ENCODE measurements at places on chromosomes 1 and 21. TPM values are rescaled to one million over a fixed set of nuclear protein-coding genes. Genes with fewer than 3 reads are reported as not detected.

DNA sequence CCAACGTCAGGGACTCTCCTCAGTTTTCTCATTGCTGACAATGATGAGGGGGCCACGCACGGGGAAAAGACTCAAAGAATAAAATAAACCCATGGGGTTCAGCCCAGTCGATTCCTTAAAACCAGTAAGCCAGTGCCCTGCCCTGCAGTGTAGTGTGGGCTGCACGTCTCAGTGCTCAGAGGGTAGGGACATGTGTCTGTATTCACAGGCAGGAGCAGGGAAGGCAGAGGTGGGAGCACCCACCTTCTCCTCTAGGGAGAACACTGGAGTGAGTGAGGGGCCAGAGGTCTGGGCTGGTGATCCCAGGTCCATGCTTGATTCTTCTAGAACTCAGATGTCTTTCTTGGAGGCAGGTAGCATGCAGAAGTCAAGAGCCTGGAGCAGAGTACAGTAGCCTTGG, 303.6 kb downstream of the MATN1 start:
- no peak for DNase-seq

GRCh38 chr1:201737352-201738060, 91.5 kb upstream of the IPO9 start:
- DNase-seq = no peak

DNA sequence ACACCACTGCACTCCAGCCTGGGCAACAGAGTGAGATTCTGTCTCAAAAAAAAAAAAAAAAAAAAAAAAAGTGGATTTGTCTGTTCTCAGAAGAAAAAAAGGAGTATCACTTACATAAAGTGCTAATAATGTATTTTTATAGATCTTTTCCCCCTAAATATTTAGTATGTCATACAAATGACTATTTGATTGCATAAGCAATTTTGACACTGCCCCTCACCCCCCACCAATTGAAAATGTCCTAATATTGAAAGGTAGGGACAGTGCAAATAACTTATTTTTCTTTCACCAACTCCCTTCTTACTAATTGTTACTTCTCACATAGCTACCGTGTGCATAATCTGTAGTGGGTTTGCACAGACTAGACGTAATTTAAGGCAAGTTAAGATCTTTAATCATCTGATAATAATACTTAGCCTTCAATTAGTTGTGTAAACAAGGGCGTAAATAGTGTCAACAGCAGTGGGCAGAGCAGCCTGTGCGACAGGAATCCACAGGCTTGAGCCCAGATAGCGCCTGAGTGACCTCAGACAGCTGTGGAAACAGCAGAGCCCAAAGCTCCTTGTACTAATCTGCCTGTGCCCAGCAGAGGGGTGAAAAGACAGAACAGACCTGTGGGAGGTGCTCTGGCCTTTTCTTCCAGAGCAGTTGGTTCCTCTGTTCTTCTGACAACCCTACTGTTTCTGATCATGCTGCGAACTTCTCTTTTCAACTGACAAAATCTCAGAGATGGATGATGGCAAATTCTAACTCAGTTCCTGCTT, 4.5 kb upstream of the IER5 start:
- DNase-seq = no peak

GRCh38 chr1:39348278-39348677, 143.2 kb upstream of the BMP8A start:
- no peak for DNase-seq

DNA sequence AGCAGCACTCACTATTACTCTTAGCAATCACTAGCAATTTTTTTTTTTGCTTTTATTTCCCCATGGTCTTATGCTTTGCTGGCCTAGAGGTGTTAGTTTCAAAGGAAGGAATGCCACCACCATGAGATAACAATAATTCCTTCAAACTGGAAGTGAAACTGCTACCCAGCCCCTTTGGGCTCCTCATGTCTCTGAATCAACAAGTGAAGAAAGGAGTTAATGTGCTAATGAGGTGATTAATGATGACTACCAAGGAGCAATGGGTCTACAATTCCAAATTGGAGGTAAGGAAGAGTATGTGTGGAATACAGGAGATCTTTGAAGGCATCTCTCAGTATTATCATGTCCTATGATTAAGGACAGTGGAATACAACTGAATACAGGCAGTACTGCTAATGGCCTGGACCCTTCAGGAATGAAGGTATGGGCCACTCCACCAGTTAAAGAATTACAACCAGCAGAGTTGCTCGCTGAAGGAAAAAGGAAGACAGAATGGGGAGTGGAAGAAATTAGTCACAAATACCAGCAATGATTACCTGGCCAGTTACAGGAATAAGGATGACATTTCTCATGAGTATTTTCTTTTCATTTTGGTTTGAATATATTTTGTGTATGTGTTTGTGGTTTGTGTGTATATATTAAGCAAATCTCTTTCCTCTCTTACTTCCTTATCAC, 652.9 kb downstream of the ADGRL2 start:
- no peak for DNase-seq

TEKT2 gene
- total RNA-seq = 0.20 TPM

- DNase-seq = no peak
Observed at GRCh38 chr21:15521644-15522001, 208.2 kb upstream of the USP25 start.

TUFT1 gene
- total RNA-seq = 3.8 TPM

TMOD4 gene
- not detected for total RNA-seq

ERG gene
- not detected for total RNA-seq

GRCh38 chr1:191368891-191369654, 789.2 kb upstream of the RGS18 start:
- no peak for DNase-seq

DNA sequence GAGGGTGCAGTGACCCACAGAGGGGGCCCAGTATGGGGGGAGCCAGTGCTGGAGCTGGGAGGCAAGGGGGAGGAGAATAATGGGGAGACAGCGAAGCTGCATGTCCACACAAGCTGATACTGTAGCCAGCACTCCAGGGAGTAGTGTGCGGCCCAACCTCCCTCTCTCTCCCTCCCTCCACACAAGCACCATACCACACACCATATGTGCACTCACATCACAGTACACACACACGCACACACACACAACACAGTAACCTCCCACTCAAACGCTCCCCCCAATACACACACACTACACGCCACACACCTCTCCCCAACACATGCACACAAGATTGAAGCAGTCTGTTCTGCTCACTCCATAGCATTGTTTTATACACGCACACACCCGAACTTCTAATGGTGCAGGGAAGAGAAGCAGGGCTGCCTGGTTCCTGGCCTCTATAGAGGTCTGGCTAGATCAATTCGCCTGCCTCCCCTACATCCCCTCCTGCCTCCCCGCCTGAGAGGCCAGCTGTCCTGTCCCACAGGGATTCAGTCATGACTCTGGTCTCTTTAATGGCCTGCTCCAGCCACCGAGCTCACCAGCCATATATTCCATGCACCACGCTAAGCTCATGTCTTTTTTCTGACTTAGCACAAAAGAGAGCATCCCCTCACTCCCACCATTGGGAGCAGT, 3.8 kb downstream of the NCDN start:
- no peak for DNase-seq

GRCh38 chr1:98331243-98331642, 330.3 kb upstream of the SNX7 start:
- DNase-seq = peak; percentile 69

CHI3L2 gene
- 2.6 TPM for total RNA-seq

HDAC1 gene
- 115 TPM for total RNA-seq

DNA sequence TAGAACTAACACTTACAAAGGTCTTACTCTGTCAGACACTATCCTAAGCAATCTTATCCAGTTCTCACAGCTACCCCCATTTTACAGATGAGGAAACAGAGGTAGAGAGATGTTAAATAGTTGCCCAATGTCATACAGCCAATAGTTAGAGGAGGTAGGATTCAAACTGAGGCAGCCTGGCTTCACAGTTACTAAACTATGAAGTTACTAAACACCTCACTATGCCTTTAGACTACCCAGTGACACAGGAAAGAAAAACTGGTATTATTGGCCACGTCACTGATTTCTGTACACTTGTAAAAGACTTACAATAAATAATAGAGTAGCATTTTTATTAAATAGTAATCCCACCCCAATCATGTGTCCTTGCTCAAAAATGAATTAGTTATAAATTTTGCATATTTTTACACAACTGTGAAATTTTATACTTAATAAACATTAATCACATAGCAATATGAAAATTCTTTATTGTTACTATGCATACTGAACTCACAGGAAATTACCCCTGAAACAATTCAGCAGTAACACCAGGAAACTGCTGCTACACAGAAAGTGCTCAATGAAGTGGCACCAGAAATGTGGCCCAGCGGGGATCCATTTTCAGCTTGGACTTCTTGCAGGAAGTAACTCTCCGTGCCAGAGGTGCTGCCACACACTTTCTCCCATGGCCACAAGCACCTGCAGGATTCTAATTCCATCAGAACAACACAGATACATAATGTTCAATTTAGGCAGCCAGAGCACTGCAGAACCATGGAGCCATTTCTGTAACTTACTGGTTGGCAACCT, 69.4 kb downstream of the VAV3 start:
- no peak for DNase-seq

DNA sequence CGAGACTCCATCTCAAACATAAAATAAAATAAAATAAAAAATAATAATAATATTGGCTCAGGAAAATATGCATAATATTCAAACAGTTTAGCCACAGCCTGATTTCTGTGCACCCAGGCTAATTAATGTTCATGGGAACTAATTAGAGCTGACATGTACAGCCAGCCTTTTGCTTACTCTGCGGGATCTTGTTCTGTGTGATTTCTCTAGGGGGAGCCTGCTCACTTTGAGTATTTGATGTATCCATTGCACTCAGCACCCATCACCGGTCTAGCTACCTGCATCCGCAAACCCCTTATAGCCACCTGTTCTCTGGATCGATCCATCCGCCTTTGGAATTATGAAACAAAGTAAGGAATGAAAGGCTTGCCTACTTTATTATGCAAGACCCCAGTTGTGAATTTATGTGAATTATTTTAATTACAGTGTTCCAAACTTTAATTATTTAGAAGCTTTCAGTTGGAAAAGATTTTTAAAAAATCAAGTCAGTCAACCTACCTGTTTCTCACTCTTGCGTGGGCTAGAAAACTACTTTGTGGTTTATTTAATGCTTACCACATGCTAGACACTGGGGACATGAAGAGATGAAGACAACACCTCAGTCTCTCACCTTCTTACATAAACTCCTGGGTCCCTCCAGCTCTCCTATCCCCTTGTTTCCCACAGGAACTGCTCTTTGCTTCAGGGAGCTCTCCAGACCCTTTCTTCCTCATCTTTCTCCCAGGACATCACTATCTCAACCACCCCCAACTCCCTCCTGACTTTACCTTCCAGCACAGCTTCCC, 25.4 kb downstream of the CFAP57 start:
- no peak for DNase-seq
